T-helper 2 cell treated with Interferon-gamma antibody and Interleukin-4, amounts not matched to agents 100 ng/mL and 5 ng/mL, for 36 hours (primary cell): ENCODE measurements at places on chromosomes 1 and 21. TPM values are rescaled to one million over a fixed set of nuclear protein-coding genes. Genes with fewer than 3 reads are reported as not detected.

NR5A2 gene
- total RNA-seq = 0.05 TPM in 1 of 2 replicates, not detected in the other

C1QA gene
- total RNA-seq = not detected in 2 replicates

KCTD3 gene
- 4.9 and 7.6 TPM in 2 replicates for total RNA-seq

SCP2 gene
- total RNA-seq = 82.5 and 95.6 TPM in 2 replicates

DCST2 gene
- 0.16 and 0.23 TPM in 2 replicates for total RNA-seq

DYNLT5 gene
- not detected in 2 replicates for total RNA-seq

HEYL gene
- 0.11 and 0.14 TPM in 2 replicates for total RNA-seq

CD247 gene
- total RNA-seq = 160 and 177 TPM in 2 replicates

KLHDC8A gene
- total RNA-seq = not detected in 2 replicates
